Activated naive CD4-positive, alpha-beta T cell (primary cell): ENCODE measurements at places on chromosomes 2 and 18.
A peak's percentile ranks its signal among the peaks of the same experiment; 100 is the strongest.

DNA sequence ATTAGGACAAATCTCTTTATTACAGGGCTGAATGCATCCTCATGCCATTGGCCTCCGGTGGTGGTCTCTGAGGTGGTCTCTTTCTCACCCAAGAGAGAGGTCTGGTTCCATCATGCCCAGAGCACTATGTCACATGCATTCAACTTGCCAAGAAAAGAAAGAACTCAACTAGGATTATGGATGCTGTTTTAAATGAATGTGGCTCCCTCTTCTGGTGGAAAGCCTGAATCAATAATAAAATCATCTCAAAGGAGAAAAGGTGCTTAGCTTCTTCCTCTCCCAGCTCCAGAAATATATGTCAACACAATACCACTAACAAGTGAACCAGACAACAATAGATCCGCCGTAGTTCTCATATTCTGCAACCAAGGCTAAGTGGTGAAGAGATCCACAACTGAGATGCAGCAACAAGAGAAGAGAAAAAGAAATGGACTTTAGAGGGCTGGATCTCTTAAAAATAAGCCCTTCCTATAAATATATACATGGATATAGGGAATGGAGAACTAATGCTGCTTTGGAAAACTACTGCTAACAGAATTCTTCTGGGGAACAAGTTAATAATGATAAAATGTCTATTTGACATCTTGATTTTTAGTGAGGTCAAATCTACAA lies 396.8 kb downstream of the NCKAP5 start:
- no peak for DNase-seq

GRCh38 chr2:85175369-85176299 lies 42.4 kb downstream of the TCF7L1 start:
- no peak for DNase-seq

GRCh38 chr2:37984589-37984988 lies 59.5 kb downstream of the RMDN2 start:
- no peak for DNase-seq

DNA sequence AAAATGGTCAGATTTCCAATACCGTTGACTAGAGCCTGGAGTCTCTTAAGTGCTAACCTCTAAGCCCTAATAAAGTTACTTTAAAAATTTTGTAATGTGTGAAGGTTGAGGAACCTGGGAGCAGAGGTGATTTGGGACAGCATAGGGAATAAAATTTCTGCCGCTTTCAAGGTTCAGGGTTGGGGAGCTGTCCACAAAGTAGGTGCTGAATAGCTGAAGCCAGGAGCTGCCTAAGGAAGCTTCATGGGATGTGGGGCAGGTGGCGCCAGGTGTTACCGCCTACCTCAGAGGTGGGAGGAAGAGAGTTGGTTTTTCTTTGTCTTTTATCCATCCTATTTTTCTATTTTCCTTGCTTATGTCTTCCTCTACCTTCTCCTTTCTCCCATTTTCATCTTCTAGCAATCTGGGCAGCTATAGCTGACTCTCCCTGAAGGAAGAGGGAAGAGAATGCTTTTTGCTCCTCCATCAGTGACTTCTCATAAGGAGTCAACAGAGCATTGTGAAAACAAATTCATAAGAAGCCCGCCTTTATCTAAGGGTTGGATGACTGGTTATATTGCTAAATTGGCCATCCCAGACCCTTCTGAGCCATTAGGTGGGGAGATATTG lies 178.7 kb downstream of the CLIP4 start:
- DNase-seq: no peak

DNA sequence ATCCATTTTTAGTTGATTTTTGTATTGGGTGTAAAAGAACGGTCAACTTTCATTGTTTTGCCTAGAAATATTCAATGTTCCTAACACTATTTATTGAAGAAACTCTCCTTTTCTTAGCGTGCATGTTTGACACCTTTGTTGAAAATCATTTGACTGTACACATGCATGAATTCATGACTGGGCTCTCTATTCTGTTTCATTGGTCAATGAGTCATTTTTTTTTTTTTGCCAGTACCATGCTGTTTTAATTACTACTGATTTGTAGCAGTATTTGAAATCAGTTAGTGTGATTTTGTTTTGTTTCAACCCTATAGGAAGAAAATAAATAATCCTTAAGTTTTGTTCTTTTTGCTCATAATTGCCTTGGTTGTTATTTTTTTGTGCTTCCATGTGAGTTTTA lies 828.7 kb downstream of the SUCLG1 start:
- no peak for DNase-seq

DNA sequence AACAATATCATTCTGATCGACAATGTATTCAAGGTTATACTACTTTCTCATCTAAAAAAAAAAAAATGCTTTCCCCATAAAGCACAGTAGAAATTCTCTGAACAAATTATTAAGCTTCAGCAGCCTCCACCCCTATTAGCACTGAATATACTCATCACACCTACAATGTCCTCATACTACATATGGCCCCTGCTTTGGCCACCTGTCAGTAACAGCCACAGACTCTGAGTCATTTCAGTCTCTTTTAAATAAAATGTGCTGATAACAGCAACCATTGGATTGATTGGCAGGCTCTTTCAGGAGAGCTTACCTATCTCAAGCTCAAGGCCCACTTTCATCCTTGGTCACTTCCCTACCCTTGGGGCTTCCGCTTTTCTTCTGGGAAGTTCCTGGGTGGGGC lies 236.7 kb downstream of the TMX3 start:
- DNase-seq: no peak

- DNase-seq: no peak
Measured at GRCh38 chr2:26400723-26401122, 997 bp upstream of the DRC1 start.

GRCh38 chr2:75892490-75892889 lies 181.8 kb upstream of the GCFC2 start:
- DNase-seq: no peak

GRCh38 chr2:218880859-218881594 lies 375 bp downstream of the WNT10A start:
- DNase-seq: no peak

GRCh38 chr18:32389191-32389590 lies 81.5 kb downstream of the GAREM1 start:
- no peak for DNase-seq

- no peak for DNase-seq
Measured at GRCh38 chr2:38966006-38966405, 76.3 kb downstream of the ARHGEF33 start.

GRCh38 chr18:55336438-55337100 lies 251.4 kb downstream of the TCF4 start:
- no peak for DNase-seq

- DNase-seq: no peak
Measured at GRCh38 chr2:74233648-74234047, 35.2 kb downstream of the MTHFD2 start.

DNA sequence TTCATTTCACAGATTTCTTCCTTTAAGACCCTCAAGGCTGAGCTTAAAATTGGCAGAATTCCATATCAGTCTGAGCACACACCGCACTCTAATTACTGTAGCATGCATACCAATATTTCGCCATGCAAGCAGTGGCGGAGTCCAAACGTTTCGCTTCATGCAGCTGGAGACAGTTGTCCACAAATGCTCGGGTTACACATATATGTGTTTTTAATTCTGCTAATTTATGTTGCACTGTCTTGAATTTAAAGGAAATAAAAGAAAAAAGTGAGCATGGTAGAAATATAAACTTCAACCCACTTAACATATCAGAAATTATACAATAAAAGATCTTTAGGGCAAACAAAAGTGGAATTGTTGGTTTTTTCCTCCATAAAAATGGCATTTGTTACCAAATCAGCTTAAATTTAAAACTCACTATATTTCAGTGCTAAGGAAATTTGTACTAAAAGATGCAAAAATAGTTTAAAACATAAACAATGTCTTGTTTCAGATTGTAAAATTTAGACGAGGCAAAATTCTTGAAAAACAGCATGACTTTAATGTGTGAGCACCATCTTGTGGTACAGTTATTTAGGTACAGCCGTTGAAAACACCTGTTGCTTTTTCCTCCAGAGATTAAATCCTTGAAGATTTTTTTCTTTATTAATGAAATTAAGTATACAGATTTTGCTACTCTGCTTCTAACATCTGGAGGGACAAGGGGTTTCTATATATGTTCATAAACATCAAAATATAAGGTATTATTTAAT lies 24.1 kb upstream of the KANSL1L start:
- no peak for DNase-seq

DNA sequence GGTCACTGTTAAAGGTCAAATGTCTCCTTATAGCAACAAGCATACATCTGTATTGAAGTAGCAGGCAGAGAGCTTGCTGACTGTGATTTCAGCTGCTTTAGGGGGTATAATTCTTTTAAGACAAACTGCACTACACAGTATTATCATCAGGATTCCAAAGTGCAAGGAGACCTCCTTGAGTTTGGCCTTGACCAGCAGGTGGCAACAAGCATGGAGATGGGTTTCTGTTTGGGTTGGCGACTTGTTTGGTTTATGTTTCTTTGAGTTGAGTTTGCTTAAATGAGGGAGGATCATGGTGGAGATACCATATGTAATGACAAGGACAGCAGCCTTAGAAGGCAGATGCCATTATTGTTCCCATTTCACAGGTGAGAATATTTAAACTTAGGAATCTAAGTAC lies 681.0 kb upstream of the ID2 start:
- no peak for DNase-seq

- no peak for DNase-seq
Measured at GRCh38 chr18:71189581-71189980, 900.7 kb downstream of the SOCS6 start.

GRCh38 chr2:23662941-23663920 lies 263.7 kb downstream of the ATAD2B start:
- no peak for DNase-seq

DNA sequence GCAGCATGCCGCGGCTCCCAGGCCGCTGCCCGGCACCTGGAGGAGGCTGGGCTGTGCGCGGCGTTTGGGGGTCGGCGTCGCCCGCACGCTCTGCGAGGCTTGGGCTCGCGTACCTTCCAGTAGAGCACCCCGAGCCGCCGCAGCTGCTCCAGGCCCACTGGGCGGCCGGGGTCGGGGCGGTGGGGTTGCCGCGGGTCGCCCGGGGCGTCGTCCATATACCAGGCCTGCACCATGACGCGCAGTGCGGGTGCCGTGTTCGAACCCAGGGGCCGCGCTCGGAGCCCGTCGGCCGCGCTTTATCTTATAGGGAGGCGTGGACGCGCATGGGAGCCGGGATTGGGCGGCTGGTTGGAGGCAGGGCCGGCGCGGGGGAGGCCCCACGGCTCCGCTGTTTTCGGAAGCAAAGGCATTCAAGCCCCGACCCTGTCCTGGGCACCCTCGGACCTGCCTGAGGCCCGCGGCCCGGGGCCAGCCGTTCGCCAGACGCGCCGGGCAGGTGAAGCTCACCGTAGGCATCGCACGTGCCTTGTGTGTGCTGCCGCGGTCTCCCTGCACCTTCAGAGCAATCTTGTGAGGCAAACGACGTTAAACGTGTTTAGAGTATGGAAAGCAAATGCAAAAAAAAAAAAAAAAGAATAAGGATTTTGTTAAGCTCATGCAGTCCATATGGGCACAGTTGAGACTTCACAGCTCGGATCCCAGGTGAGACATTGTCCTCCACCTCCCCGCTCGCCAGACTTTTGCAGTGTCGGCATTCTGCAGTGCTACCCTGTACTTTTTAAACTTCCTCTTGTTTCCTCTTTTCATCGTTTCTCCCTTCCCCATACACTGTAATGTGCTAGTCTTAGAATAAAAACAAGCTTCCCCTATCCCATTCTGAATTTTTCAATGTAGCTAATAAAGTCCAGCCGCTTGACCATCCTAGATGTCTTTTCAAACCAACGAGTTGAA lies at the start of gene ADI1:
TSS of gene ADI1 (minus strand) at position 277 of the 951 bp plus-strand sequence. CDS start at position 233, 44 bp downstream.
- DNase-seq: peak; percentile 71

DNA sequence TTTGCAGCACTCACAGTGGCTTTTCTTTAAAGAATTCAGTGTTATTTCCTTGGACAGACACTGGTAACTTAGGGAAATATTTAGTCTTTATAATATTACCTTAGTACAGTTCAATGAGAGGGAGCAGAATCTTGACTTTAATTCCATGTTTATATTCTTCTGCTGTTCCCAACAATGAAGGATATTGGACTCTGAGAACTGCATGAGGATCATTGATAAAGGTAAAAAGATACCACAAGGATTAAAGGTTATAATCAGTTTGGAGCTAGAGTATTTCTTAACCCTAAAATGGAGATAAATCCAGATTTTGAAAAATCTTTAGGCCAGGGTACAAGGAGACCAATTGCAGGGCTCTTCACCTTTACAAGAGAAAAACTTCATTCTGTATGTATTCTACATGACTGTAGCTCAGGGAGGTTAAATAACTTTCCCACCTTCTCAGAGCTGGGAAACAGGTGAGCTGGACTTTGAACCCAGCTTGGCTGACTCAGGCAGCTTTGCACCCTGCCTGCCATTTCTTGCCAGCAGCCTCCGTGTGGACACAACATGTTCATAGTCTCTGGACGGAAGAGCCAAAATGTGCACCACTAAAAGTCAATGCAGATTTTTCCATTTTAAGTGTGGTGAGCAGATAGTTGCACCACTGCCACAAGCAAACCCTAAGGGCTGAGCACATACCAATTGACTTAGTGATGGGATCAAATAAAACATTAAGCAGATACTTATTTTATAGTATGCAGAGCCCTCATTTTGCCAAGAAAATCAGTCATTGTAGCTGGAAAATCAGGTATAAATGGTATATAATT lies 26.7 kb downstream of the UPP2 start:
- DNase-seq: no peak

GRCh38 chr2:23430263-23430662 lies 45.3 kb downstream of the KLHL29 start:
- no peak for DNase-seq

DNA sequence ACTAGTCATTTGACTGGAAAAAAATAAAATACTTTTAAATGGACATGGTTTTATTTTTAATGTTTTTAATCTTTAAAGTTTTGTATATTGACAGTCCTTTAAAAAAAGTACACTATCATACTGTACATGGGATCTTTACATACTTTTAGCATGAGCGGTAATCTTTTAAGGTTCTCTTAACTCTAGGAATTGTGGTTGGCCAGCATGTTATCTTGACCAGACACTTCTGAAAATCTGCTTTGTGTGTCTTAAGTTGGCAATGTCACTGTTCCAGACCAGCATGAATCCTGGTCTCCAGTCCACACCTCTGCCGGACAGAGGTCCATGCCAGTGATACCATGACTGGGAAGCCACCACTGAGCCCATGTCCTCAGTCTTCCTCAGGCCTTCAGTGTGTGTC lies 17.7 kb downstream of the ITGB1BP1 start:
- no peak for DNase-seq

GRCh38 chr2:164771897-164772296 lies 69.7 kb downstream of the COBLL1 start:
- DNase-seq: no peak
